ENCODE measurements at places on chromosomes 2 and 18.

GRCh38 chr18:58096658-58097057 is 52.6 kb downstream of the NEDD4L start:
- DNase-seq = no peak

DNA sequence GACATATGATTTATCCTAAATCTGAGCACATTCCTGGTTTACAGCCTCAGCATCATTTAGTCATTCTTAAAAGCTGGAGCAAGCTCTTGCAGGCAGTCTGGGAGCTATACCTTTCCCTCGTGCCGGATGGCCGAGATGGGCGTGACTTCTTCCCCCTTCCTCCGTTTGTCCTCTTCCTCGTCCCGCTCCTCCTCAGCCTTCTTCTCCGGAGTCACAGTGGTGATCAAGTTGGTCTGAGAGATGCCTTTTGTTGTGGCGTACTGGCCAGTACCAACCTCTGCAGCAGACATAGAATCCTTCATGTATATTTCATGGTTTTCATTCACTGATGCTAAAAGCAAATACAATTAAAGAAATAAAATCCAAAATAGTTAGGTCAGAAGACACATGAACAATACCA is 124.1 kb upstream of the ZBTB14 start:
- no peak for DNase-seq

DNA sequence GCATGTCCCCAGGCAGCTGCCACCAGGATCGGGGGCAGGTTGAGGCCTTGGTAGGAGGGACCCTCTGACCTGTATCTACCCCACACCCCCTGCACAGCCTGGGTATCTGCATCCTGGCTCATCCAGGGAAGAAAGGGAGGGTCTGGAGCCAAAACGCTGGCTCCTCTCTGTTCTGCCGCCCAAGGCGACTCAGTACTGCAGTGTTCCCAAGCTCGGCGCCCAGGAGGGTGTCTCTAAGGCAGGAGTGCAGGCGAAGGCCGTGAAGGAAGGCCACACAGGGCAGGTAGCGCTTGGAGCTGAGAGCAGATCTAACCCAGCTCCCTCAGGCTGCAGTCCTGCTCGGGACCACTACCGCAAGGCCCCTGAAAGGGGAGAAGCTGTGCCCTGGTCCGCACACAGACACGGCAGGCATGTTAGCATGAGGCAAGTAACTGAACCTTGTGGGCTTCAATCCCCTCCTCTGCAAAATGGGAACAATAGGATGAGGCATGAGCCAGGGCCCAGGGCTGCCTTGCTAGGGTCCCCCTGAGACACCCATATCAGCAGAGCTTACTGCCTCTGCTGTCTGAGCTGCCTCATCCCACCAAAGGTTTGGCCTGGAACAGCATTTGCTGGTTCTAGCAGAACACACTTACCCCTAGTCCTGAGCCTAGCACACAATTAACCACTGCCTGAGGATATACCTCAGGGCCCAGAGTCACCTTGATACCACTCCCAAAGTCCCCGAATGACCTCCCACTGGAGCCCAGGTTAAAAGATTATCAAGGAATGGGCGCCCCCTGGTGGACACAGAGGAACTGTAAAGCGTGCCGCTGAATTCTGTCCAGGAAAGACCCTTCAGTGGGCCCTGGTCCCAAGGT is 6.5 kb downstream of the PTMA start:
- DNase-seq = peak; percentile 83

DNA sequence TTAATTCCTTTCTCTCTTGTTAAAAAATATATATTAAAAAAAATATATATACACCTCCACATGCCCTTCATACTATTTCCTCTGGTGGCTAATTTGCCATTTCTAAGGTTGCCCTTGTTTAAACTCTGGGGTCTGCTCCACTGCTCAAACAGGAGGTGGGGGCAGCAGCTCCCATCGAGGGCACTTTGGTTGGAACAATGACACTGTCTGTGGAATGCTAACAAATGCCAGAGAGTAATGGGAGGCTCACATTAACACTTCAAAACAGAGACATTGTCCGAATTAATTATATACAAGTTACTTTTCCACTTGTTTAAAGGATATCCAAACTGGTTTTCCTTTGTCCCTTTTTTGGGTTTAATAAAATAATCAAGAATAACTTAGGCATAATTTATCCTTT is 58.8 kb upstream of the CD302 start:
- no peak for DNase-seq

DNA sequence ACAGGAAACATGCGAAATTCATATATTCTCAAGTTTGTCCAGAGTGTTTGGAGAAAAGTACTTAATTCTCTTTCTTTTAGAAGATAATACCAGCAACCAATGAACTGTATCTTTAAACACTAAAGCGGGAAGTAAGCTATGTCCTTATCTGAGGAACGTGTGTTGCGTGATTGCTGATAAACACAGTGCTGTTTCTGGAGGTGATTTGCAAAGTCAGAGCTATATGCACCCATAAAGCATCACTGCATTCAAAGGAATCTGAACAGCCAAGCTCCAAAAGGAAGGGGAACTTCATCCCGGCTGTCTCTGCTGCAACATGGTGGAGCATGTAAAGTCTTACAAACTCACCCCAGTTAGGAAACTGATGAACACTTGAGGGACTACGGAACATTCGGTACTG is 271.7 kb upstream of the FN1 start:
- DNase-seq = no peak

GRCh38 chr18:2958819-2959298 is 54.1 kb downstream of the LPIN2 start:
- no peak for DNase-seq

DNA sequence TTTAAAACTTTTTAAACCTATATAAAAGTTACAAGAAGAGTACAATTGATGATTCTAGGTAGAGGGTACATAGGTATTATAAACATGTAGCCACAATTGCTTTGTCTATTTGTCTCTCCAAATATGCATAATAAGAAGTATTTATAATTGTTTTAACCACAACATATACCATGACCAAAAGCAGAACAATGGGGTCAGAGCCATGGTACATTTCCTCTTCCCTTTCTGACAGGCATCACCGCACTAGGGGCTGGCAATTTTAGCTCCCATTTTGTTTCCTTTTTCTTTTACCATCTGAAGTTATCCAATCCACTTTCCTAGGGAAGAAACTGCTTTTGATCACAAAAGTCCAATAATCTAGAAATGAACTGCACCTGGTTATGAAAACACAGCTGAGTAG is 49.3 kb downstream of the TMX3 start:
- DNase-seq = no peak

DNA sequence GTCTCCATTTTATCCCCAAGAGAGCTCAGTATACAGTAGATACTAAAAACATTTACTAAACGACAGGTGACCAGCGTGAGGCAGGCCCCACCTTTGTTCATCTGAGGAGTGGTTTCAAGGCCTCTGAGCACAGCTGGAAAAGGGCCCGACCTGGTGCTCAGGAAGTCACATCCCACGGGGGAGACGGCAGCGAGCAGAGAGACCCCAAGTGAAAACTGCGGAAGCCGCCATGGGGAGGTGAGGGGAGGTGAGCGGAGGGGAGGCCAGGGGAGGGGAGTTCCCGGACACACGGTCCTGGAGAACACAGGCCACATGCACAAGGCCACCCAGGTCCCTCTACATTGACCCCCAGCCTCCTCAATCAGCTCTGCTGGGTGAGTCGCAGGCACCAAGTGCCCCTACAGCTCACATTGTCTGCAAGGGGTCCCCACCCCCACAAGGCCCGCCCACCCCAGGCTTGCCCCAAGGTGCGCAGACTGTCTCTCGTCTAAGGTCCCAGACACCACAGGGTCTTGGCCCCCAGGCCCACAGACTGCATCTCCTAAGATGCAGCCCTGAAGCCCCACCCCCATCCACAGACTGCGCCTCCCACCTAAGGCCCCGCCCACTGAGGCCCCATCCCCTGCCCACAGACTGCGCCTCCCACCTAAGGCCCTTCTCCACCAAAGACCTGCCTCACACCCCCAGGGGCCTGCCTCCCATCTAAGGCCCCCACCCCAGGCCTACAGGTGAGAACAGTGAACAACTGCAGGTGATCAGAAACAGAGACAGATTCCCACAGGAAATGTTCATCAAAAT is 19.1 kb downstream of the PARD6G start:
- DNase-seq = no peak

GRCh38 chr2:42327125-42327524 is 33.9 kb downstream of the COX7A2L start:
- no peak for DNase-seq

GRCh38 chr2:203463266-203463678 is 71.8 kb downstream of the RAPH1 start:
- DNase-seq = no peak

DNA sequence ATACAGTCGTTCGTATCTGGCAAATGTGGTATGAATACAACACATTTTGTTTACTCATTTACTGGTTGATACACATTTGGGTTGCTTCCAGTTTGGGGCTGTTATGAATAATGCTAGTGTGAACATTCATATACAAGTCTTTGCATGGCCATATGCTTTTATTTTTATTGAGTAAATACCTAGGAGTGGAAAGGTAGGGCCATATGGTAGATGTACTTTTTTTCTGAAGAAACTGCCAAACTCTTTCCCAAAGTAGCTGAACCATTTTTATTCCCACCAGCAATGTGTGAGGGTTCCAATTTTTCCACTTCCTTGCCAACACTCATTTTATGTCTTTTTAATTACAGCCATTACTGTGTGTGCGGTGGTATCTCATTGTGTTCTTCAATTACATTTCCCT is 496.2 kb upstream of the NRXN1 start:
- DNase-seq = no peak

DNA sequence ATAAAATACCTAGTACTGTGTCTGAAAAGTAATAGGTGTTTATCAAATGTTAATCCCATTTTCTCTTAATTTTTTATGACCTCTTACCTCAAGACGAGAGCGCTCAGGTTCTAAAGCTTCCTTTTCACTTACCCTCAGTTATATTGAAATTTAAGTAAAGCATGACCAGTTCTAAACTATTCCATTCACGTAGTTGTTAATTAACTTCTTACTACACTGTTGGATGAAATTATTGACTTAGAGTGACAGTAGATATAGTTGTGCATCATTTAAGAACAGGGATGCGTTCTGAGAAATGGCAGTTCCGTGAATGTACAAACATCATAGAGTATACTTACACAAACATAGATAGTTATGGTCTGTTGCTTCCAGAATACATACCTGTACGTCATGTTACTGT is 20.1 kb upstream of the HTR2B start:
- DNase-seq = no peak

- no peak for DNase-seq
These were observed 1919.9 kb upstream of the LRRTM1 start for GRCh38 chr2:82224301-82224940.

DNA sequence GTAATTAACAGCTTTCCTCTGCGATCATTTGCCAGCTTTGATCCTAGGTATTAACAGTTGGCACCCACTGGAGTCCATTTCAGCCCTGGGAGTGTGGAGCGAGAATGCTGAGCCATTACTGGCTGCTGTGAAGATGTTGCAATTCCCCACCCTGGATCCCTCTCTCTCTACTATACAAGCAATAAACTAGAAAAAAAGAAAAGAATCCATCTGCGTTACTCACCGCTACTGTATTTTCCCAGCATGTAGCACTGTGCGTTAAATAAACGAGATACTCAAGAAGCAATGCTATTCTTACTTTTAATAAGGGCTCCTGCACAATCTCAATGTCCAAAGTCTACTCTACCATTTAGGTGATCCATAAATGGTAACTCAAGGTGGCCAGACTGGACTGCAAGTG is 8.5 kb downstream of the RTTN start:
- DNase-seq = no peak

DNA sequence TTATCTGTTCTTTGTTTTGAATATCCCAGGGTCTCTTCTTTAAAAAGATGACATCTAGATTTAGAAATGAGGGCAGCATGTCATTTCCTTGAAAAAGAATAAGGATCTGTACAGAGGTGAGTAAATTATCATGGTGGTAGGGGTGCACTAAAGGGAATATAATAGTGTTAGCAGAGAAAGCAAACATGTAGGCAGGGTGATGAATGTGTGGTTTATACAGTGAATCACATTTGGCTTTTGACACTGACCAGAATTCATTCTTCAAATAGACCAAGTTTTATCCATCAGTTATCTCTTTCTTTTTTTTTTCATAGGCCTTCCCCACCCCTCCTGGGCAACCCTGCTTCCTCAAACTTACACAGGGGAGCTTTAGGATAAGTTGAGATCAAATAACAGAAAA is 184.5 kb upstream of the LRP1B start:
- DNase-seq = no peak

GRCh38 chr18:66077066-66077465 is 326.3 kb downstream of the CDH7 start:
- no peak for DNase-seq

GRCh38 chr2:145184741-145185651 is 665.1 kb upstream of the ZEB2 start:
- DNase-seq = no peak

DNA sequence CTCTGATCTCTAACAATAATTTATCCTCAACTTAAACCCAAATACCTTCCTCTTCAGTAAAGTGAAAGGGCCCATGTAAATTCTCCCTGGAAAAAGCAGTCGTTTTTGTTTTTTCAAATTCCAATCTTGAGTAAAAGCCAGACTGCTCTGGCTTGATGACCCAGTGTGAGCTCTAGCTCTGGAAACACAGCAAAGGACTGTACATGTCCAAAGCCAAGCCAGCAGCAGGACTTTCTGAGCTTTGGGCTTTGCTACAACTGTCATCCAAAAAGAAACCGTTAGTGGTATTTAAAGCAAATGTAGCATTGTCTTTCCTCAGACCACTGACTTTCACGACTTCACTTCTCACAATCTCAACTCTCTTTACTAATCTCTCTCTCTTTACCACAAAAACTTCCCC is 25.4 kb downstream of the SH3YL1 start:
- no peak for DNase-seq

DNA sequence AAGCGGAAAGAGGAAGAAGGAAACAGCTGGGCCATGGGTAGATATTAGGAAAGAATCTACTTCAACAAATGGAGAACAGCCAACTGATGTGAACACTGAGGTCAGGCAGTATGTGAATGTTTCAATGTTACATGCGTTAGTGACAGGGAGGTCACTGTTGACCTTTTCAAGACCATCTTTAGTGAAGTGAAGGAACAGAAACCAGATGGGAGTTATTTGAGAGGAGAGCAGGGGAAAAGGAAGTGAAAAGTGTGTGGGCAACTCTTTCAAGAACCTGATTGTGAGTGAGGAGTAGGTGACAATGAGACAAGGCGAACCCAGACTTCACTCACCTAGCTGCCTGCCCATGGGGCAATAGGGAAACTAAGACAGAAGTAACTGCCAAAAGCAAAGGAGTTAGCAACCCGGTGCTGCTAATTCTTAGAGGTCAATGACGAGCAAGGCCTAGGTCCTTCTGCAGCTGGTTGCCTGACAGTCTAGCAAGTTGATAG is 67.0 kb downstream of the SP3 start:
- no peak for DNase-seq

- DNase-seq = no peak
These were observed 19.7 kb downstream of the TWSG1 start for GRCh38 chr18:9354256-9354655.

- DNase-seq = no peak
These were observed 172.1 kb downstream of the NEDD4L start for GRCh38 chr18:58216071-58216481.

- no peak for DNase-seq
These were observed 60.1 kb downstream of the DYNC1I2 start for GRCh38 chr2:171747371-171747770.
